ENCODE measurements at places on chromosomes 3 and 15.

- DNase-seq: no peak
These were observed 122.3 kb downstream of the MITF start for GRCh38 chr3:69861556-69861955.

DNA sequence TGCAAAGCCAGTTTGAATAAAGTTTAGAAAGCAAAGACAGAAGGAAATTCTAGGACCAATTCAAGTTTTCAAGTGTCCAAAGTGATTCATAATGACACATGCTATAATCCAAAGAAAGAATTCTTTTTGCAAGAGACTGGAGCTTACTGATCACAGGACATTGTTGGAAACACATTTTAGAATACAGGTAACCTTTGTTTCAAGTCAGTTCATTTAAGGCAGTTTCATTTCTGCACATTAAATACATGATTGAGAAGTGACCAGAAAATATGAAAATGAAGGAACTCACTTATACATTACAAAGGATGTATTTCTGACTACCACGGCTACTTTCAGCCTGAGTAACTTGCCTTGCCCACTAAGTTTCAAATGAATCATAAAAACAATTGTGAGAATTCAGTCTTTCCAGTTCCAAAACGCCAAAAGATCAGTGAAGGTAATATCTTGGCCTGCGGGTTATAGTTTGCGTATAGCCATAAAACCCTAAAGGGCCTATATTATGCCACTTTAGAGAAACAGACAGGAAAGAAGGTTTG, 48.7 kb downstream of the PRICKLE2 start:
- no peak for DNase-seq

DNA sequence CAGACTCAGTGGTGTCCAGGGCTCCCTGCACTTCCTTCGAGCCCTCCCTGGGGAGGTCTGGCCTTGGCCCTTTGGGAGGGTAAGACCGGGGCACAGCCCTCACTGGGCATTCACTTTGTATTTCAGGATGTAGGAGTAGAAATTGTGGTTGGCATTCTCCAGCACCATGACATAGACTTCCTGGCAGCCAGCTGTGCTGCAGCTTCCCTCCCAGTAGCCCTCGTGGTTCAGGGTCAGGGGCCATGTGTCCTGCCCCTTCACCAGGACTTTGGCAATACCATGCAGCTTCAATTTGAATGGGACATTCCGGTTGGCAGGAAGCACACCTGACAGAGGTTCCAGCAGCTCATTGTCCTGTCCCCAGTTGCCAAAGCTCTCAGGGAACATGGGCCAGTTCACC, 47.3 kb downstream of the KY start:
- DNase-seq: no peak

GRCh38 chr3:4776980-4777581, 202.2 kb upstream of the BHLHE40 start:
- DNase-seq: no peak

Measured in stimulated activated CD4-positive, alpha-beta T cell treated with anti-CD3 and anti-CD28 coated beads, TNF-alpha, amount 100 ng/mL, for 48 hours (primary cell).